ENCODE measurements at places on chromosomes 3 and 15. TPM values are rescaled to one million over a fixed set of nuclear protein-coding genes. Genes with fewer than 3 reads are reported as not detected.

- DNase-seq = no peak
These were observed 560.8 kb downstream of the MCTP2 start for GRCh38 chr15:94792196-94792595.

EXD1 gene
- total RNA-seq = not detected

CSPG4 gene
- total RNA-seq = 12.6 TPM

DNA sequence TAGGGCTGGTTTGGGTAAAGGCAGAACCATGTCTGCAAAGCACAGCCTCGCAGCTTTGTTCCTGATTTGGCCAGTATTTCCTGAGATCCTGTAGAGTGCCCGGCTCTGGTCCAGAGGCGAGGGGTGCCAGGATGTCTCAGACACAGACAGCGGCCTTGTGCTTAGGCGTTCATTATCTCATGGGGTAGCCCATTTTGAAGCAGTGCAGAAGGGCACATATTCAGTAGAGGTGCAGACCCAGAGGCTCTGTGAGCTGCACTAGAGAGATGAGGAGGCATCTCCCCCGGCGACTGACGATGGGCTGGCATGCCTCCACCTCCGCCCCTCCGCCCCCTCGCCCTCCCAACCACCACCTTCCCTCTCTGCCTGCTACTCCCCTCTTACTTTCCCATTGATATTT, 170.3 kb downstream of the CHDH start:
- no peak for DNase-seq

DNA sequence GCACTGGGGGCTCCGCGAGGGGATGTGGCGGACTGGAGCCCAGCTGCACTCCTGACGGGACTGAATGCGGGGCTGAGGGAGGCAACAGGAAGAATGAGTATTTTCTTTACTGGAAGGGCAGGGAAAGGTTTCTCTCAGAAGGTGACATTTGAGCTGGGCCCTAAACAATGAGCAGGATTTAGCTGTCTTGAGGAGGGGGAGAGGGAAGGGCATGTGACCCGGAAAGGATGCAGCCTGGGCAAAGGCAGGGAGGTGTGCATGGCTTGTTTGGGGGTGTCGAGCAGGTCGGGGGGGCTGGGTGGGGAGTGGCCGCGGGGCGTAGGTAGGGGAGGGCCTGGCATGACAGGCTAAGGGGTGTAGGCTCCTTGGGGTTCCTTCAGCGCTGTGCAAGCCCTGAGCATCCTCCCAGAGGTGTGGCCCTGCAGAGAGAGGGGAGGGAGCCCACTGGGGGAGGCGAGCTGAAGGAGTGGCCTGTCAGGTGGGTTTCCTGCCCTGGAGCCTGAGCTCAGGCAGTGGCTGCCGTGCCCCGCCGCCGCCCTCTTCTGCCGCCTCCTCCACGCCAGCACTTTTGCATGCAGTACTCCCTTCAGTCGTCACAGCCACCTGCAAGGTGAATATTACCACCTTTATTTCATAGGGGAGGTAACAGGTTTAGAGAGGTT, 17.2 kb upstream of the ANKDD1A start:
- no peak for DNase-seq

GRCh38 chr3:63467392-63467791, 185.1 kb upstream of the SNTN start:
- DNase-seq = no peak

NMNAT3 gene
- total RNA-seq = 4.6 TPM

AP3S2 gene
- 32.1 TPM for total RNA-seq

DNA sequence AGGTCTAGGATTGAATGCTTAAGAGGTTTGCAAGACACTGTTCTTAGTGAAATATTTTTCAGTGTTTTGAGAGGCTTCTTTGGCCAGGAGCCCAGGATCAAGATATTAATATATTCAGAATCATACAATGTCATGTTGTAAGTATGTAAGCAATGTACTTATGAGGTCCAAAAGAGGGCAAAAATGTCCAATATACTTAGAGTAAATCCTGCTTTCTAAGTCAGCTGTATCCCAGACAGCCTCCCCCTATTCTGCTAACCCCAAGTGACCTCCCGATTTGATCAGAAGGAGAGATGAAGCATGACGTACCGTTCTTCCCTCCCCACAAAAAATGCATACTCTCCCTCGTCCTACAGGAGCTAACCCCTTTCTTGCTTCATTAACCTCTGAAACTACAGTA, 70.9 kb downstream of the CHAC1 start:
- no peak for DNase-seq

DNA sequence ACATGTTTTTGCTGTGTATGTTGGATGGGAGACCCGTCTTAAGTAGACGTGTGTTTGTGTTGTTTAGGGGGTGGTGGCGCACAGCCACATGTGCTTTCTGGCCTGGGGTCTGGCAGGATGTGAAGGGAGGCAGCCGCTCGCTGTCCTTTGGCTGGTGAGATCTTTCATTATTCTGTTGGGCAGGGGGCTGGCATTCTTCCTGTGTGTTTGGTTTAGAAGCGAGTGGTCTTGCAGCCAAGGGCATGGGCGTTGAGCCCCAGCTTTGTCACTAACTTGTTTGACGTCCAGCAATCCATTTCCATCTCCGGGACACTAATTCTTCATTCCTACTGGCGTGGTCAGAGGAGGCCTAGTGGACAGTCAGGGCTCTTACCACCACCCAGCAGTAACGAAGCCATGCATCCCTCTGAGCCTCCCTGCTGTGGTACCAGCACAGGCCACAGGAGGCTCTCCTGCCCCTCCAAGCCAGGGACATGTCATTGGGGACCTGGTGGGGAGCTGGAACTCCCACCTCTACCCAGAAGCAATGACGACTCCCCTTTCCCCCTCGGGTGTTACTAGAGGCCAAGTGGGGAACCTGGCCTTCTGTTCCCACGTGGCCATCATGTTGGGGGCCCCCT, 10.7 kb downstream of the THSD4 start:
- DNase-seq = no peak

Measured in upper lobe of right lung (tissue), 1 donor.